ENCODE measurements at places on chromosomes 4 and X.

GRCh38 chr4:167109859-167110258 is 124.4 kb downstream of the SPOCK3 start:
- DNase-seq: no peak

DNA sequence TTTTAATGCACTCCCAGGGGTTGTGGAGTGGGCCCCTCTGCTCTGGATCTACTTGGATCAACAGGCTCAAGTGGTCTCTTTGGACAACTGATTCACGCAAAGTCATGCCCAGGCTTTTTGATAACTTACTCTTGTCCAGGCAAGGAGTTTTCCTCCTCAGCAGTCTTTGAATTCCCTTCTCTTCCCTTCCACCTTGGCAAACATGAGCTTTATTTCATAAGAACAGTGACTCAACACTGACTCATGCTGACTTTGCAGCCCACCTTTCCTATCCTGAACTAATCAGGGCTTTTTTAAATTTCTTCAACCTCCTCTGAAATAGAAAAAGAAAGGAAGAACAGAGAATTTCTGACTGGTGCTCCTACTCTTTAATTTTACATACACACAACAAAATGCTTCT is 132.1 kb upstream of the LDB2 start:
- no peak for DNase-seq

- DNase-seq: no peak
These were observed 13.7 kb downstream of the LINC00632 start for GRCh38 chrX:140723121-140723715.

DNA sequence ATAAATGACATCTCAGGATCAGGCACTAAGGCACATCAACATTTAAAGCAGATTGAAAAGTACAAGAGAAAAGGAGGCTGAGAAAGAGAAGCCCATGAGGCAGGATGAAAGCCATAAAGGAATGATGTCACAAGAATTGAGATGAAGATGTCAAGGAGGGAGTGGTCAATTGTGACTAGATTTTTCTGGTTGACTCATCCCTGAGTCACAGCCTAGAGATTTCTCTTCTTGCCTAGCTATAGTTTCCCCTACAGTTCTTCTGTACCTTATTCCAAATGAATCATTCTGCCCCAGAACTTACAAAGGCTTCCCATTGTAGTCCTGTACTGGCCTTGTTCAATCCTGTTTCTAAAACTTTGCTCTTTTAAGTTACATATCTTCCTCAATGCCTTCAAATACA is 3.4 kb upstream of the USP53 start:
- DNase-seq: no peak

GRCh38 chr4:176256921-176257320 is 12.1 kb downstream of the ASB5 start:
- no peak for DNase-seq

DNA sequence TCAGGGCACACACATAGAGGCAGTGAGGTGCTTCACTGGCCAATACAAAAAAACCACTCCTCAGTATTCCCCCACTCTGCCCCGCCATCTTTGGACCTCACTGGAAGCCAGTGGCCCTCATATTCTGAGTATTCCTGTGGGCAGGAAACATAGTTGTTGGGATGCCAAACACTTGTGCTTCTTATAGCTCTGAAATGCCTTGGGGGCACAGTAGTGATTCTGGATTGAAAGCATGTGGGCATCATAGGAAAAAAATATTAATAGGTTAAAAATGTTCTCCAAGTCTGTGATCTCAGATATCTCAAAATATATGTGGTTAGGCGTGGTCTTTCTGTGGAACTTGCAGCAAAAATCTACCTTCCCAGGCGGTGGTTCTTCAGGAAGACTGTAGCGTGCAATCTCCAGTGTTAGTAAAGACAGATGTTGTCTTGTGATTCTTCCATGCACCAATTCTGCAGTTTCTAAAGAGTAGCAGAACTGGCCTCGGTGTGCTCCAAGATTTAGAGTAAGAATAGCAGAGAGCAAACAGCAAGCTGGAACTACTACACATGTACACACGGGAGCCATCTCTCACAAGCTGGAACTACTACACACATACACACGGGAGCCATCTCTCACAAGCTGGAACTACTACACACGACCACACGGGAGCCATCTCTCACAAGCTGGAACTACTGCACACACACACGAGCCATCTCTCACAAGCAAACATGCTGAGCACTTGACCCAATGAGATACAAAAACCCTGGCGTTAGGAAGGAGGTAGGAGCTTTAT is 8.0 kb upstream of the TENM3 start:
- no peak for DNase-seq

DNA sequence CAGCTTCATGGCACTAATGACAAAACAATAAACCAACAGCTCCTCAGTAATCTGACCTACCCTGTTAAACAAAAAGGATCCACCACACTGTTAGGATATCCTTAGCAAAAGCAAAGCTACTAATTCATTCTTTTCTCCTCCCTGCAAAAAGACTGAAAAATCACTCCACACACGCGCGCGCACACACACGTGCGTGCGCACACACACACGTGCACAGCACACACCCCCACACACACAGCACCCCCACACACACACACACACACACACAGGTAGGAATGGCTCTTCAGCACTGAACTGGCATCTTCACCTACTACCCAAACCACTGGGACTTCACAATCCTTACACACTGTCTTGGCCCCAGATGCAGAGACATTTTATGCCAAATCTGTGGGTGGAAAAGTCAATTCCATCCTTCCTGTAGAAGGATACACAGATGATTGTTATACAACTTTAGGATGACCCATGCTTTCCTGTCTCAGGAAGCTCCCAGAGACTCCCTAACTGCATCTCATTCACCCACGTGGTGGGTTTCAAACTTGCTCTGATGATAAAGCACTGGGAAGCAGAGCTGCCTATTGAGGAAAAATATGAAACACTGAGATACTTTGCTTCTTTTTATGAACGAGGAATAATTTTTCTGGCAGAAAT is 102.5 kb downstream of the TSPAN5 start:
- DNase-seq: no peak

- DNase-seq: no peak
These were observed 413 bp downstream of the PDK3 start for GRCh38 chrX:24465532-24465865.

DNA sequence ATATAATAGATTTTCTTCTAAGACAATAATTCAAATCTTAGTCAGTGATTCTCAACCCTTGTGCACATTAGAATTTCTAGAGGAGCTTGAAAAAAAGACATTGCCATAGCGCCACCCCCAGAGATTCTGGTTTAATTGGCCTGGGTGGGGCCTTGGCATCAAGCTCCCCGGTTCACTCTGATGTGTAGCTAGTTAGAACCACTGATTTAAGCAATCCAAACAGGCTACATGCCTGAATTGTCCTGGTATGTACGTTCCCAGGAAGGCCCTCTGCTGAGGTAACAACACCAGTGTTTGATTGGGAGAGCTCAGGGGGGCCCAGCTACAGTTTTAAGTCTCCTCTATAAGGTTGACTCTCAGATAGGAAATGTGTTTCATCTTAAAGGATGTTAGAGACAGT is 1.3 kb upstream of the ATP10D start:
- DNase-seq: no peak

DNA sequence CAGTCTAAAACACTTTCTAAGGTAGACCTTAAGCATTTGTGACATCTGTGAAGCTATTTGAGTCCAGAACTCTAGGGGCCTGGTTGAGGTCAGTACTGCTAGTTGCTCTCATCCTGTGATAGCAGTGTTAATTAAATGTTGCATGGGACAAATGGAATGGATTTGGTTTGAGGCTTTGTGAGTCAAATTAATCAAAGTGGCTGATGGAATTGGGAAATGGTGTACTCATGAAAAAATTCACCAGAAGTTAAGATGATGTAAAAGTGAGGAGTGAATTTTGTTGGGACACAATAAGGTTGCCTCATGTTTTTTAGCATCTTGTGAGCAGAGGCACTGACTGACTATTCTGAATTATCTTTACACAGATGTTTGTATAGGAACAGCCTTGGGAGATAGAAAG is 99.2 kb upstream of the ARSJ start:
- DNase-seq: no peak

DNA sequence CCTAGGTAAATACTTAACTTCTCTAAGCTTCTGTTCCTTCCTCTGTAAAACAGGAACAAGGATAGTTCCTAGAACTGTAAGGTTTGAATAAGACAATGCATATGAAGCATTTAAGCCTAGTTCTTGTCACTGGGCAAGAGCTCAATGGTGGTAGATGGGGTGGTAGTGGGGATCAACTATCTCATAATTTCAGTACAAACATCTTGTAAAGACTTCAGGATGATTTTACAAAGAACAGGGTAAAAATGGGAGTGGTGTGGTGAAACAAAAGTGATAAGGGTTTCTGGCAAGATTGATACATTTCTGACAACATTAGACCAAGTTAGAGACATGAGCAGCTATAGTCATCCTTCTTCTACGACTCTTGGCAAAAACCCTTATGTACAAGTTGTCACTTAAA is 137.8 kb downstream of the SCFD2 start:
- DNase-seq: no peak

DNA sequence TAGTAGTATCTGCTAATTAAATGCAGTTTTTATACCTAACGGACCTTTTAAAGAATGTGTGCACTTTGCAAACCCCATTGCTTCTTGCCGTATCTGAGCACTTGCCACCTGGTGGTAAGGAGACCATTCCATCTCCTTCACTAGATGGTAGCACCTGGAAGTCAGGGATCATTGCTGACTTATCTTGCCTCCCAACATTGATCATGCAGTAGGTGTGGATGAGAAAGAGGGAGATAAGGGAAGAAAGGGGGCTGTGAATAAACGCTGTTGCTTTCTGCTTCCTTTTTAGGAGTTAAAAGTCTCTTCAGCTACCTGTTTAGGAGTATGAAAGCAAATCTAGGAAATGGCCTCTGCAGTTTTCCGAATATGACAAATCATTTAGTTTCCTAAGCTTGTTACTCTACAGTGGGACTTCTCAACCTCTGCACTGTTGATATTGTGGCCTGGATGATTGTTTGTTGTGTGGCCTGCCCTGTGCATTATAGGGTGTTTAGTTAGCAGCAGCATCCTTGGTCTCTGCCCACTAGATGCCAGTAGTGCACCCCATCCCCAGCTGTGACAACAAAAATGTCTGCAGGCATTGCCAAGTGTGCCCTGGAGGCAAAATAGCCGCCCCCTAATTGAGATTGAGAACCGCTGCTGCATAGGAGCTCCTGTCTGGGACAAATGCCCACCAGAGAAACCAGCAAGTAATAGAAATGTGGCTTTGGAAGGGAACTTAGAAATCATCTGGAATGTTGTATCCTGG is 38.8 kb downstream of the GAB1 start:
- DNase-seq: no peak

GRCh38 chr4:519885-520682 is 21.1 kb downstream of the PIGG start:
- no peak for DNase-seq

GRCh38 chr4:3293401-3294391 is 875 bp downstream of the RGS12 start:
- no peak for DNase-seq

DNA sequence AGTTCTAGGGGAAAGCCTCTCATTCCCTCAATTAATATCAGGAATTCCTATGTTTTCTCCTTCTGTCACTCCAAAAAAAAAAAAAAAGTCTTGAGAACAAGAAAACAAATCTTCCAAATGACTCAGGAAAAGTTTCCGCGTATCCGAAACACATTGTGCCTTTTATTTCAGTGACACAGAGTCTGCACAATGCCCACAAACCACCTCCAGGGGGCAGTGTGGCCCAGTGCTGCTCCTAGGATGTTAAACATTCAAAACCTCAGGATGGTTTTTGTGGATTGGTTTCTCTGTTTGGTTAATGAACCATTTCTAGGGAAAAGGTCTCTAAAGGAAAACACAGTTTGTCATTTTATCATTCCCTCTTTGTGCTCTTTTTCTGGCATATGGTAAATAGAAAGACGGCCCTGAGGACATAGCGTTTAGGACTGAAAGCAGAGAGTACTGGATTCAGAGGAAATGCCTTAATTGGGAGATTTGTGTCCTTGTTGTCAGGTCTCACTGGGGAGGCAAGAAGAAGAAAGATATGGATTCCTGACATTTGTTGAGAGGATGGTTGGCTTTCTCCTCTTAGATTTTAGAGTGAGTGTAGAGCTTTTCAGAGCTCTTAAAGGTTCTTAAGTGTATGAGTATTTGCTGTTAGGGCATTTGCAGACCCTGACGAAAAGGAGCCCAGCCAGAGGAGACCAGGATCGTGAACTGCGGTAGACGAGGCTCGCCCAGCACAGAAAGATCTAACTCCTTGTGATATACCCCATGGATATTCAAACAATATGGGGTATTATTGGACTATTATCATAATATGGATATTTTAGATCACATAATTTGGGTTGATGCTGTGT is 65.7 kb upstream of the MAP9 start:
- no peak for DNase-seq

- DNase-seq: no peak
These were observed 38.2 kb upstream of the NAA11 start for GRCh38 chr4:79364061-79364460.

DNA sequence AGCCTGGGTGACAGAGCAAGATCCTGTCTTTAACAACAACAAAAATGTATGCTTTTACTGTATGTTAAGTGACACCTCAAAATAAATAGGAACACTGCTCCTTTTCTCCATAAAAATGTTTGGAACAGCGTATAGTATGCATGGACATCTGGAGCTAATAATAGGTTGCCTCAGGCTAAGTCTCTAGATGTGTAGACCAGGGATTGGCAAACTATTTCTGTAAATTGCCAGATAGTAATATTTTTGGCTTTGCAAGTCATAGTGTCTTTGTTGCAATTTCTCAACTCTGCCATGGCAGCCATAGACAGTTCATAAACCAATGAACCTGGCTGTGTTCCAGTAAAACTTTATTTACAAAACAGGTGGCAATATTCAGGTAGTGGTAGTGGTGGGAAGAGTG is 76.6 kb upstream of the CBLL2 start:
- no peak for DNase-seq

DNA sequence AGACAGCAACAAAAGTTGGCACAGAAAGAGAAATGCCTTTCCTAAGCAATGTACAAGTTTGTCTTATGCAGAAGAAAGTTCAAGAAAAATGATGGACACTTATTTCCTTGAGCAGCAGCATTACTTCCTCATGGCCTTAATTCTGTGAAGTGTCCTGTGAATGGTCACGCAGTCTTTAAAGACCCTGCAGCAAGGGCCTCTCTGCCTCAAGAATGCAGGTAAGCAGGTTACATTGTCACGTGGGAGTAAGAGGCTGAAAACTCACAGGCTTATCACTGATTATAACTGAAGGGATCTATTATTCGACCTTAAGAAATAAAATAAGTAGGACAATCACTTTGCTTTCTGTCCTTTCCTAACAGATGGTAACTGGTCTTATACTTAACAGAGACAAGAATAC is 109.1 kb downstream of the ATP8A1 start:
- DNase-seq: no peak

DNA sequence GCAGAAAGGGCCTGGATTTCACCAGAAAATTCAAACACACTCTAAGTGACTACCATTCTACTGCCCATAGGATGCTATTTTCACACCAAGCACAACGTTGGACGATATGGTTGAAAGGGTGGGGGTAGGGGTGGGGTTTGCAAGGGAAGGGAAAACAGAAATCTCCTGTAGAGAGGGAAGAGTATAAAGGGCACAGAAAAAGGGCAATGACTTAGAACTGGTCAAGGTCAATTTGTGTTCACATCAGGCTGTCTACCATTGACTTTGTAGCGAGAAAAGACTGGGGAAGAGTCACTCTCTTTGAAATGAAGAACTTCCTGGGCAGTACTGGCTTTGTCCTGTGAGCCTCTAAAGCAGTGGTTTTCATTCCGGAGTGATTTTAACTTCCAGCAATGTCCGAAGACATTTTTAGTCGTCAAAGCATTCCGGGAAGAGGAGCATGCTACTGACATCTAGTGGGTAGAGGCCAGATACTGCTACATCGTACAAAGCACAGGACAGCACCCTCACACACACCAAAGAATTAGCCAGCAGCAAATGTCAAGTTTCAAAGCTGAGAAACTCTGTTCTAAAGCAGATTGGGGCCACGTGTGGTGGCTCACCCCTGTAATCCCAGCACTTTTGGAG is 48.4 kb upstream of the SLC7A3 start:
- DNase-seq: no peak
